AG04450 (cell line): ENCODE measurements at places on chromosomes 4 and X.

DNA sequence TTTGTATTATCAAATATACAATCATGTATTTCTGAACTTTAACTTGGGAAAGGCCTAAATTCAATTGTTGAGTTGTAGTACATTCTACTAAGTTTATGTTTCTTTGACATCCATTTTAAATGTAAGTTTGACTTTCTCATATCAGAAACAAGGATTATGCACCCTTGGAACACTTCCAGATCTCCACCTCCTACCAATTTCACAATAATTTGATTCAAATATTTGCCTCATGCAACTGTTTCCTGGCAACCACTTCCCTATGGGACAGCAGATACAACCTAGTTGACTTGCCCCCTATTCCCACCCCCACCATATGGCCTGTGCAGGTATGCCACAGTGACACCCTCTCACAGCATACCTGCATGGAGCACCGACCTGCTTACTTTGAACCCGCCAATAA is 506.4 kb upstream of the PABPC4L start:
- DNase-seq = no peak

DNA sequence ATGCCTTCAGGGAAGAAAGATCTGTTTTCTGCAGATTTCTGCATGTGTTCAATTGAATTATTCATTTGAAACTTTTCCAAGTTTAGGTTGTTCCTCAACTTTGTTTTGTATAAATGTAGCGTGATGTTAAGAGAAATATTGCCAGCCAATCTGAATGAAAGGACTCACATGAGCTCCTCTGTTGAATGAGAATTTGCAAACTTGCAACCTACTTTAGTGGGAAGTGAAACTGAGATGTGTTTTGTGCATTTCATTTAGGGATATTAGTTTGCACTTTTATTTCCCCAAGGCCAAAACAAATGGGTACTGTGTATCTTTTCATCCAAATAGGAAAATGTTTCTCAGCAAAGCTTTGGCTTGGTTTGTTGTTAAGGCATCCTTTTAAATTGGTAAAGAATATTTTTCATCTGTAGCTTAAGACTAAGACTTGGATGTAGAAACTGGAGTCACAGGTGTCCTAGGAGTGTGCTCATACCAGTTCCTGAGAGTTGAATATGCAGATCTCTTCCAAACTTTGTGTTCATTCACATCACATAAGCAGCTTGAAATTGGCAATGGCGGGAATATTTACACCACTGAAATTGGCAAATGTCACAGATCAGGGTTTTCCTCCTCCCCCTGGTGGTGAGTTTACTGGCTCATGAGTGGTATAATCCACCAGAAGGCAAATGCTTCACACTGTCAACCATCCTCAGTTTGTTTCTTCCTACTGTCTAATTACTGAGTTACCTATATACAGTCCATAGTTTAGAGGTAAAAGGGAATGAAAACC is 193.6 kb upstream of the BANK1 start:
- DNase-seq = no peak

- no peak for DNase-seq
Measured at GRCh38 chr4:39716356-39716755, 18.4 kb downstream of the UBE2K start.

DNA sequence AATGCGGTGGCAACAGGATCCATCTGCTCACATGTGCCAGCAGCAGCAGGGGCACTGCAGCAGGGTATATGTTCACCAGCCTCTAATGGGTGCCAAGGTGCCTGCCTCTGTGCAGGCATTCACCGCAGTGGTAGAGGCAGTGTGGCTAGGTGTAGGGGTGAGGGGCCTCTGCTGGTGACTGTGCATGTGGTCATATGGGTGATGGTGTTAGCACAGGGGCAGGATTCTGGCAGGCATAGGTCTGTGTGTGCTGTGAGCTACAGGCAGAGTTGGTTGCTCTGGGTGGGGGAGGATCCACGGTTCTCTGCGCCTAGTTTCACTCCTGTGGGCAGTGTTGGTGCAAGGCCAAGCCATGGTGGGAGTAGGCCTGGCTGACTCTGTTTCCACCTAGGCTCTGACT is 566.5 kb upstream of the GNPDA2 start:
- no peak for DNase-seq

DNA sequence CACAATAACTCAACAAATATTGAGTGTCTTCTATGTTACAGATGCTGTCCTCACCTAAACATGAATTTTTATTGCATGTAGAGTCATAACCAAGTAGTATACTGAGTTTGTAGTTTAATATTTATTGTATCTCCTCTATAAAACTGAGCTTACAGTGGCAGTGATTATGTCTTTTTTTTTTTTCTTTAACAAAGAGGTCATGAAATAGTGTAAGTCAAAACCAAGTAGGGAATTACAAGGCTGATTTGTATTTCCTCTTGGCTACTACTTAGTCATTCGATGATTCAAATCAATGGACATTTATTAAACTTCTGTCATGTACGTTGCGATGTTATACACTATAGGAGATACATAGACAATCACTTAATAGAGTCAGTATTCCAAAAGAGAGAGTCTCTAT is 48.4 kb downstream of the IL15 start:
- DNase-seq = no peak

GRCh38 chr4:6147441-6147840 is 52.9 kb downstream of the JAKMIP1 start:
- DNase-seq = no peak

GRCh38 chr4:33959519-33959918 is 2284.8 kb downstream of the ARAP2 start:
- no peak for DNase-seq

DNA sequence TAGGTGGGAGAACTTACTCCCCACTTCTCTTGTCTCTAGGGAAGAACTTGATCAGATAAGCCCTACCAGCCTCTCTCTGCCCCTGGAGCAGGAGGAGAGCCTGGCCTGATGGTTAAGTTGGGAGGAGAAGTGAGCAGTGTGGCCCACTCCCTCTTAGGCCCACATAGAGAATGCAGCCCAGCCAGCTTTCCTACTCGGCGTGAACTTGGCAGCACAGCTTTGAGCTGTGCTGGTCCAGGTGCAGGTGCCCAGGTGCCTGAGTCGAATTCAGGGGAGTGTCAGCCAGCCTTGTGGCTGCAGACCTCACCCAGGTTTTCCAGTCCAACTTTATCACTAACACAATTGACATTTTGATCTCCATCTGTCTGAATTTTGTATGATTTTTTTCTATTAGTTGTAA is 77.6 kb upstream of the PAQR3 start:
- DNase-seq = no peak

DNA sequence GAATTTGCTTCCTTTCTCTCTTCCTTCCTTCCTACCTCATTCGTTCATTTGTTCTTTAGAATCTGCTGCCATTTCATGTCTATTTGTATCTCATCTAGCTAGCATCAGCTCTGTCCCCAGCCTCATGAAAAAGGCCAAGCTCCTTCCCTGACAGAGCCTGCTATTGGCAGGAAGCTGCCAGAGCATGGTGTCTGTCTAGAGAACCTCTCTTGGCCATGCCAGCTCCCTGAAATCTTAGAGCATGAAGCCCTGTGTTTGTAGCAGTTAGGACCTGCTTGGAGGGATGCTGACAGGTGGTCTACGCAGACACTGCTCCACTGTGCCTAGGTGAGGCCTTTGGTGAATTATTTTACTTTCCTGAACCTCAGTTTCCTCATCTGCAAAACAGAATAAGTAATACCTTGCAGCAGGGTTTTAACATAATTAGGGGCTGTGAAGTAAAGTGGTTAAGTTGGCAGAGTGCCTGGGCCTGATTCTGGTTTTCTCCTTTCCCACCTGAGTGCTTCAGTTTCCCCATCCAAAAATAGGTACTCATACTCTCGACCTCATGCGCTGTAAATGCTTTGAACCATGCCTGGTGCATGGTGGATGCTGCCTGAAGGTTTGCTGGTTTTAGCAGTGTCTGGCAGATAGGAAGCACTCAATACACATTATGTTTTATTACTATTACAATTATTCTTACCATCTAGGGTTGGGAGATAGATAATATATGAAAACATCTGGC is 4.7 kb downstream of the PTTG2 start:
- no peak for DNase-seq

- no peak for DNase-seq
Measured at GRCh38 chr4:91914176-91914804, 389.5 kb upstream of the GRID2 start.

DNA sequence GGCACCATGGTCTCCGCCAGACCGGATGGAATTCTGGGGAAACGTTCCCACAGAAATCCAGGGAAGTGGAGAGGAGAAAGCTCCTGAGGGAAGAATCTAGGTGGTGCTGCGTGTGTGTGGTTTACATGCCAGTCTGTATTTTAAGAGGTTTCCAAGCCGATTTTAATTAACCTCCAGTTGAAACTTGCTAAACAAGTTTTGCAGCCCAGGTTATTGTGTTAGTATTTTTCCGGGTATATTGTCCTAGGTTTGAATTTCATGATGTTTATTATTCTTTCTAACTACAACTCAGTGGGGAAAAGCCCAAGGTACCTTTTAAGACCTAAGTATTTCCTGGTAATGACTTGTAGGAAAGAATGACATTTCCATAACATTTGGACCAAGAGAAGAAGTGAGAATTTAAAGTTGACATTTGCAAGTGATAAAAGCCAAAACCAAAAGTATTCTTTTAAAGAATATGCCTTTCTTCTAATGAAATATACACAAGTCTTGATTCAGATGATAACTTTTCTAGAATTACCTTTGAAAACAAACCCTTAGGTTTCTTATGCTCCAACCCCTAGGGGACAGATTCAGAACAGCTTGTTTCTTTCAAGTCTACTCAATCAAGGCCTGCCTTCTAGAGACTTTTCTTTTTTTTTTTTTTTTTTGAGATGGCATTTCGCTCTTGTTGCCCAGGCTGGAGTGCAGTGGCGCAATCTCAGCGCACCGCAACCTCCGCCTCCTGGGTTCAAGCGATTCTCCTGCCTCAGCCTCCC is 14.6 kb downstream of the SAT1 start:
- DNase-seq = no peak

DNA sequence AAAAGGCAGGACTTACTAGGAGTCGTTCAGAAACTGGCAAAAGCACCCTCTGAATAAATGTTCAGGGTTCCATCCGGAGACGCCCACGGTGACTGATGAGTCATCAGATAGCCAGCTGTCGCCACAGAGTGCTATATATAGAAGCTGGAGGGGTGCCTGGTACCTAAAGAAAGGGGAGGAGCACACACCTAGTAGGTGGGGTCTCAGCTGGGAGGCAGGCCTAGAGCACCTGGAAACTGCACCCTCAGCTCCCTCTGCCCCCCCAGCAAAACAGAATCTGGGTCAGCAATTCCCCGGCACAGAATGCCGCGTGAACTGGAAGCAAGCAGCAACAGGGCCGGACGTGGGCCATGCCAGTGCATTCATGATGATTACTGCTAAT is 242.0 kb downstream of the BCOR start:
- no peak for DNase-seq

DNA sequence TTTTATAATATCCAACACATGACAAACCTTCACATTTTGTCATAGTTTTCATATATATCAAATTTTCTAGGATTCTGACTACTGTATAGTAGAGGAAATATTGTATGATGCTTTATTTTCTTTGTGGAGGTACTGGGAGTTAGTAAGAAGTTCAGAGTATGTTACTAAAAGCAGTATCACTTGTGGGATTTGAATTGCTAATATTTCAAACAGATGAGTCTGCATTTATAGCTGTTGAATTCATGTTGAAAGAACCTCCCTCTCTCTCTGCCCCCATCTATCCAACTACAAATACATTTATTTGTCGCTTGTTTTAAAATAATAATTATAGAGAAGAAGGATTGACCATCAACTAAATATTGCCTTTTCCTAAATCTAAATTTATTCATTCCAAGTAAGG is 29.8 kb upstream of the MAPK10 start:
- DNase-seq = no peak

DNA sequence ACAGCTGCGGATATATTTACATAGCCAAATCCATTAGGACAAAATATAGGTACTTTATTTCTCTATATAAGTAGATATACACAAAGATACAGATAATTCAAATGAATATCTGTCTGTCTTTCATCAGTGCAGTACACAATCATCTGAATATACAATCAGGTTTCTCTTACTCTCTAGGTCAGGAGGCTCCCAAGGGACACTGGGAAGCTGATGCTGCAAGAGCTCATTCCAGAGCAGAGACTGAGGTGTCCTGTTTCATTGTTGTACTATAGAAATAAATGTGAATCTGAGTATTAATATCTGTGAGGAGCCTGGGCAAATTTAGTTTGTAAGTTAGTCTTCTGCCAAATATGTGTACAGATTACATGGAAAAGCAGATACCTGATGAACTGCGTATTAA is 4.2 kb downstream of the TLL1 start:
- no peak for DNase-seq

DNA sequence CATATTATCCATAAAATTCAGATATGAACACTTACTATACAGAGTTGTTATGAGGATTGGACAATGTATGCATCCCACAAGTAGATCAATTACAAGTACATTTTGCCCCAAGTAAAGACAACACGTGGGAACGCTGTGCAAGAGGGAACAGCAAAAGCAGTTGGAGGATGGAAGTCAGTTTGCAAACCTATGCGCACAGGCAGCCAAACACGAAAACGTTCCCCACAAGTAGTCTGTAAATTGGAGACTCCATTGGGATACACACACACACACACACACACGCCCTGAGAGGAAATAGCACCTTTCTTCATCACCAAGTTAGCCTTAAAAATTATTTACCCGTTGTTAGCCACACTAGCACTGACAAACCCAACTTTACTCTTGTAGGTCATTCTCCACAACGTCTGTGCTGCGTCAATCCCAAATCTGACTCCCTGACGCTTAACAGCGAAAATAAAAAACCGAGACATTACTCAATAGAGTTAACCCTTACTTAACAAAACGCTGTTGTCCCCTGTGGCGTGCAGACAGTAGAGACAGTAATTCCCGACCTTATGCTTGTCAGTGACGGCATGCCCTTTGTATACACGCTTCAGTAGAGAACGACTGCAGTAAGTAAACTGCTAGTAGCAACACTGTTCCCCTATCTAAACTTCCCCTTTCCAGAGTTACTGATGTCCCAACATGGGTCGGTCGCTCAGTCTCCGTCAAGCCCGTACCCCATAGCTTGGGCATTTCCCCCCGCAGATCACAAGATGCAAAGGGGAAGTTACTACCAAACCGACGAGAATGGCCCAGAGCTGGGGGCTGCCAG is 730 bp downstream of the MANBA start:
- DNase-seq = no peak

GRCh38 chrX:70013466-70014381 is 36.0 kb downstream of the AWAT2 start:
- DNase-seq = no peak

DNA sequence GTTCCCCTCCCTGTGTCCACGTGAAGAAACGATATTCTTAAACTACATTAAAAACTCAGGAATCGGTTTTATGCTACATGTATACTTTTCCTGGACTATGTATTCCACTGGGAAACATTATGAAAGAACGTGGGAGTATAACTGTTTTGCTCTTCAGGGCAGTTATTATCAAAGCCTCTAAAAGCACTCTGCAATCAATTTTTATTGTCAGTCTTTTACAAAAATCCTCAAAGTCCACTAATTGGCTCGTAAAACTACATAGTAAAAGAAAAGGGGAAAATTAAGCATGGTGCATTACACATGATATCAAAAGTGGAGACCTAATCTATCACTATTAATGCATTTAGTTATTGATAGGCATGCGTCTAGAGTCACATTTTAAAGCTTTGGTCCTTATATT is 11.4 kb upstream of the CFAP299 start:
- DNase-seq = no peak

GRCh38 chr4:184992422-184992821 is 25.9 kb upstream of the HELT start:
- no peak for DNase-seq

GRCh38 chr4:24643774-24644520 is 59.6 kb upstream of the DHX15 start:
- no peak for DNase-seq
